CD4-positive, alpha-beta memory T cell (primary cell): ENCODE measurements at places on chromosomes 13 and 19. TPM values are rescaled to one million over a fixed set of nuclear protein-coding genes. Genes with fewer than 3 reads are reported as not detected.

The MYPOP gene
- 12.9 TPM for total RNA-seq

The ICAM1 gene
- total RNA-seq: 7.5 TPM

The MAMSTR gene
- total RNA-seq: 2.1 TPM

The CPB2 gene
- total RNA-seq: not detected

The PPM1N gene
- 7.9 TPM for total RNA-seq

The F7 gene
- total RNA-seq: not detected

DNA sequence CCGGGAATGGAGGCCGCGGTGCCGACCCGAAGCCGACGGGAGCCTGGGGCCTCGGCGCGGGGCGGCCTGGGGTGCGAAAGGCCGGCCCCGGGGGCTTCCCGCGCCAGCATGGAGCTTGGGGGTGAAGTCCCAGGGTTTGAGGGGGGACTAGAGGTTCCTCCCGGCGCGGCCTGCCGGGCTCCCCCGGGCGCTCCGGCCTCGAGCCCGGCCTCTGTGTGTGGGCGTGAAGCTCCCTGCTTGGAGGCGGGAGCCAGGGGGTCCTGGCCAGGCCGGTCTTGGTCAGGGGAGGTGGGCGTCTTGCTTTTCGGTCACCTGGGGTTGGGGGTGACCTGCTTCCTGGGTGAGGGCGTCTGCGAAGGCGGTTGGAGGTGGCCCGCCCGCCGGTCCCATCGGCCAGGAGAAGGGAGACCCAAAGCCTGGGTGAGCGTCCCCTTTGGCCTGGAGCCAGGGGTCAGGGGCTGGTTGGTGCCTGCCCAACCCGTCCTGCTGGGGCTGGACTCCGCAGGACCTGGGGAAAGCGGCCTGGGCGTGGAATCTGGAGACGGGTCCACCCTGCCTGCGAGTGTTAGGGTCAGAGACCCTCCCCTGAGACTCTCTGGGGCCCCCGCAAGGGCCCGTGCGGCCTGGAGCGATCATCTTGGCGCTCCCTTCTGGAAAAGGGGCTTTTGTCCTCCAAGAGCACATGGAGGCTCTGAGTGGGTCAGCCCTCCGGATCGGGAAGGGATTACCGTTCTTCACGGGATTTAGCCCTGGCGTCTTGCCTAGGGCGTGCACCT is 535 bp downstream of the BSG start:
- peak; percentile 47 for DNase-seq
- H3K27me3 ChIP-seq: no peaks in the 10 kb centered on the region
- H3K4me3 ChIP-seq: peak overlapping the region; percentile 81
- peak overlapping the region; percentile 70 for H3K27ac ChIP-seq
- no peaks in the 10 kb centered on the region for H3K36me3 ChIP-seq
- H3K4me1 ChIP-seq: peaks cover 46% of the 10 kb centered on the region

DNA sequence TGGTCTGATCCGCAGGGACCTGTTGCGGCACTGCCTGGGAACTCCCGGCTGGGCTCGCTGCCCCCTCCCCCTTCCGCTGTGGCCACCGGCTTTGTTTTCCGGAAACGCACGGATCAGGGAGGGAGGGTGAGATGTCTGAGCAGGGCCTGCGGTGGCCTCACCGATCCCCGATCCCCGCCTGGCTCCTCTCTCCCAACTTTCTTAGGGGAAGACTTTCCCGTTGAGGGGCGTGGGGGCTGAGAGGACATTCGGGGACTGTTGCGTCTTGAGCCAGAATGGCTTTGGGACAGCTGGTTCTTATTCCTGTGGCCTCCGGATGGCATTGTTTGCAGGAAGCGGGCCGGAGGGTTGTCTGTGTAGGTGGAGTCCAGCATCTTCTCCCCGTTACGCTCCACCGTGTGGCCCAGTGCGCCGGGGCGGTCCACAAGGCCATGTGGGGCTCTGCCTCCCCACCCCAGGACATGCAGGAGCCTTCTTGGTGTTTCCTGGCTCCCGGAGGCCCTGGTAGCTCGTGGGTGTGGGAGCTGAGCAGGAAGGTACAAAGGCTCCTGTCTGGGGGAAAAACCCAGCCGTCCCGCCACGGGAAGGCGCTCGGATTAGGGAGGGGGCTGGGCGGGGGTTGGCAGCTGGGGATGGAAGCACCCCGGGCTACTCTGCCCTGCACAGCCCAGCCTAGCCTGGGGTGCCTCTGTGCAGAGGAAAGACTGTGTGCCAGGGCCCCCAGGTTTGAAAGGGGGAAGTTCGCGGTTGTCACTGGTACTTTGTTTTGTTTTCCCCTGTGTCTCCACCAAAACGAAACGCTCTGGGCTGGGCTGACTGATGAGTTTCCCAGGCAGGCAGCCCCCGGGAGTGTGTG is 1.3 kb downstream of the CSNK1G2 start:
- peak overlapping the region; percentile 91 for H3K27ac ChIP-seq
- peaks cover 45% of the 10 kb centered on the region for H3K4me1 ChIP-seq

DNA sequence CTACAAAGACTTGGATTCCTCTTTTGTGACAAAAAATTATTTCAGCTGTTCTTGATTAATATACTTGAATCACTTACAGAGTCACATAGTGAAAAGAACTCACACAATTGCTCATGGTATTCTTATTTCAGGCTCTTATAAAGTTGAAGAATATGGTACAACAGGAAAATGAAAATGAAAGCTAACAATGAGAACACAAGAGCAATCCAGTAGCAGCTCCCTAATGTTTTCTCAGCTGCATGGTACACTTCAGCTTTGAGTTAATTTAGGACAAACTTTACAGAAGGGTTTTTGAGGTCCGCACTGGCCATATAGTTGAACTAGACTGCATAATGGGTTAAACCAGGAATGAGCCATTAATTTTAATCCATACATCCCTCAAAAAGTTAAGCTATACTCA is 1261.8 kb downstream of the SLITRK5 start:
- no peak overlapping the region for H3K4me3 ChIP-seq
- no peaks in the 10 kb centered on the region for H3K27me3 ChIP-seq
- no peaks in the 10 kb centered on the region for H3K36me3 ChIP-seq
- H3K4me1 ChIP-seq: no peaks in the 10 kb centered on the region
- H3K27ac ChIP-seq: no peak overlapping the region
- DNase-seq: no peak

GRCh38 chr19:7356899-7357627 is 8.3 kb downstream of the ARHGEF18 start:
- no peak overlapping the region for H3K27ac ChIP-seq
- H3K4me1 ChIP-seq: peaks cover 70% of the 10 kb centered on the region
- no peaks in the 10 kb centered on the region for H3K27me3 ChIP-seq
- H3K4me3 ChIP-seq: no peak overlapping the region

- peaks cover 12% of the 10 kb centered on the region for H3K36me3 ChIP-seq
- H3K4me1 ChIP-seq: peaks cover 19% of the 10 kb centered on the region
- H3K27ac ChIP-seq: peak overlapping the region; percentile 96
- peak overlapping the region; percentile 89 for H3K4me3 ChIP-seq
These were observed 2.0 kb upstream of the INAFM1 start for GRCh38 chr19:47272448-47273312.

DNA sequence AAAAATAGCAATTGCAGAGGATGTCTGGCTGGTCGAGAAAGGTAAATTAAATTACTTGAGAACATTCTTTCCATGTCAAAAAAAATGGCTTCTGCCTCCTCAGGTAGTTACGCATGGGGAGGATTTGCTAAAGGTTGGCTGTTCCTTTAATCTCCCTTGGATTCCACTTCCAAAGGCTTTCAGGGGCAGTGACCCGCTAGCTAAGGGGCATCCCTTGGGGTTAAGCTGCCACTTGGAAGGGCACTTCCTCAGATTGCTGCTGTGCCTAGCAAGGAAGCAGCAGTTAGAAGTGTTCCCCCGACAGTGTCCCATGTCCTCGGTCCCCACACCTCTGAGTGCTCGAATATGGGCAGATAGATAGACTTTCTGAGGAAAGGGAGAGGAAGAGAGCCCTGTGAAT is 108.5 kb downstream of the RGCC start:
- H3K27ac ChIP-seq: no peak overlapping the region
- H3K36me3 ChIP-seq: no peaks in the 10 kb centered on the region
- H3K27me3 ChIP-seq: no peaks in the 10 kb centered on the region

- H3K27me3 ChIP-seq: no peaks in the 10 kb centered on the region
- H3K4me3 ChIP-seq: peak overlapping the region; percentile 94
- DNase-seq: no peak
These were observed 1.3 kb downstream of the FLT3LG start for GRCh38 chr19:49475191-49475917.

- no peak overlapping the region for H3K27ac ChIP-seq
- peaks cover 12% of the 10 kb centered on the region for H3K36me3 ChIP-seq
- peaks cover 46% of the 10 kb centered on the region for H3K4me1 ChIP-seq
- no peak for DNase-seq
These were observed 2.7 kb downstream of the ALDH16A1 start for GRCh38 chr19:49455773-49456172.
